Stimulated activated naive CD4-positive, alpha-beta T cell treated with Interleukin-2 at 50 U/mL for 16 hours (primary cell): ENCODE measurements at places on chromosomes 2 and 18.

DNA sequence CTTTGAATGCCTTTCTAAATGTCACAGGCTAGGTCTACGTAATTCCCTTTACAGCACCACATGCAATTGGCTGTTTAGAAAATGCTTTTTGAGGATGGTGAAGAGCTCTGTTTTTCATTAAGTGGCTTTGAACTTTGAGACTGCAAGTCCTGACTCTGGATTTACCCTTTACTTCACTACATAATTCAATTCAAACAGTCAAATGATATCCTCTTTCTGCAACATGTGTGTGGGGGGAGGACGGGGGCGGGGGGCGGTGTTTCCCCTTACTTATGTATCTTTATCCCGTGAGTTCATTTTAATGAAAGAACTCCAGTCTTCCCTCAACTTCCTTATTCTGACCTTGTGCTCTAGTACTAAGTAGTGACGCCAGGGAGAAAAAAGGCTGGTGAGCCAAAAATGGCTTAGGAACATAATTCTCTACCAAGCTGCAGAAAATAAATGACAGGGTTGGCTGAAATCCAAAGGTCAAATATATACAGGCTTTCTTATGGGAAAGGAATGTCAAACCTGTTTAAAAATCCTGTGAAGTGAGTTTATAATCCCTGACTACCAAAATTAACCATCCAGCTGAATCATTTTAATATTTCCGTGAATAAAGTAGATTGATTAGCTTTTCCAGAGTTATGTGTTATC lies 119.6 kb downstream of the SLC8A1 start:
- no peak for DNase-seq

GRCh38 chr18:72235422-72235821 lies 308.7 kb downstream of the CBLN2 start:
- DNase-seq, result no peak

DNA sequence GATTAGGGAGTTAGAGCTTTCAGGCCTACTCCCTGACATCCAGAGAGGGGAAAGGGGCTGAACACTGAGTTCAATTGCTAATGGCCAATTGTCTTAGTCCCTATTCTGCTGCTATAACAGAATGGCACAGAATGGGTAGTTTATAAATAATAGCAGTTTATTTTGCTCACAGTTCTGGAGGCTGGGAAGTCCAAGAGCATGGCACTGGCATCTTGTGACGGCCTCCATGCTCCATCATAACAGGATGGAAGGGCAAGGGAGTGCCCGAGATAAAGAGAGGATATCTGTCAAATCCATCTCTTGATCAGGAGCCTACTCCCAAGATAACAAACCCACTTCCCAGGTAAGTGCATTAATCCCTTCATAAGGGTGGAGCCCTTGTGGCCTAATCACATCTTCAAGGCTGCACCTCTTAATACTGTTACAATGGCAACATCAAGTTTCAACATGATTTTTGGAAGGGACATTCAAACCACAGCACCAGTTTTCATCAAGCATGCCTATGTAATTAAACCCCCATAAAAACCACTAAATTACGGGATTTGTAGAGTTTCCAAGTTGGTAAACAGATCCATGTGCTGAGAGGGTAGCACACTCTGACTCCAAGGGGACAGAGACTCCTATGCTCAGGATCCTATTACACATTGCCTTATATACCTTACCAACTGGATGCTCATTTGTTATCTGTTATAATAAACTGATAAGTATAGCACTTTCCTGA lies 44.6 kb downstream of the BAZ2B start:
- DNase-seq, result no peak

DNA sequence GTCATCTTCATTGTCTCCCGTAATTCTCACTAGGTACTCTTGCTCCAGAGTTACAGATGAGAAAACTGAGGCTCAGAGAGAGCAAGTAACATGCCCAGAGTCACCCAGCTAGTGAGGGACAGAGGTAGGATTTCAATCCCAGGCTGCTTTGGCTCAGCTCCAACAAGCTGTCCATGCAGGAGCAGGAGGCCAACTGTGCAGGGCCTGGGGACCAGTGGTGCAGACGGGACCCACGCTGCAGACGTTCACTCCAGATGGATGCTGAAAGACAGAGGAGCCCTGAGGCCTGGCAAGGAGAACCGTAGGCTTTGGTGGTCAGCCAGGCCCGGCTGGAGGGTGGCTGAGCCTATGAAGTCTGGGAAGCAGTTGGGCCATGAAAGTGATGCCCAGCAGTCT lies 102.6 kb downstream of the MCFD2 start:
- DNase-seq, result no peak

DNA sequence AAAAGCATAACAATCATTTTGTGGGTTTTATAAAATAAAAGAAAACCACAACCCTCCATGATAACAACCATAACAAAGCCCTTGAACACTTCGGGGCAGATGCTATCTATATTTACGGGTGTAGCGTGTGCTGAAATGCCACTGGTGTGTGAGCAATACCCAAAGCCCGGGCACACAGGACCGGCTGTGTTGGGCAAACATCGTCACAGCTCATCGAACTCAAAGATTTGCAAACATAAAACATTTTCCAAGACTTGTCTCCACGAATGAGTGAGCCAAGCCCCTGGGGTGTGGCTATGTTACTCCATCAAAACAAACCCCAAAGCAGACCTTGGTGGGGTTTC lies 290.2 kb downstream of the LPIN1 start:
- DNase-seq, result no peak

DNA sequence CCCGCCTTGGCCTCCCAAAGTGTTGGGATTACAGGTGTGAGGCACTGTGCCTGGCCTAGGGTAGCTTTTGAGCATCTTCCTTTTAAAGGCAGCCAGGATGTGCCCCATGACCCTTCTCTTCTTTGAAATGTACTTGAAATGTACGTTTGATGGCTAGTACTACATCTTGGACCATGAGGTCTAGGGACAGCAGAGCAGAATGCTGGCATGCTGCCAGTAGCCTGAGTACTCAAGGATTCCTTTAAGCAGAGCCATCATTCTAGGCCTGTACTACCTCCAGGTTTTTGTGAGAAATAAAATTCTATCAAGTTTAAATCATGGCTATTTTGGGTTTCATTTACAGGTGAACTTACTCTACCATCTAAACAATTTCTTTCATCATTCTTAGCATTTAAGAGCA lies 2.9 kb upstream of the EML6 start:
- DNase-seq, result no peak

- DNase-seq, result no peak
These were observed 44.5 kb downstream of the PKDCC start for GRCh38 chr2:42092084-42092996.

- no peak for DNase-seq
These were observed 111.6 kb downstream of the TACR1 start for GRCh38 chr2:75087736-75088135.

GRCh38 chr18:80183273-80184050 lies 63.9 kb downstream of the PARD6G start:
- no peak for DNase-seq

DNA sequence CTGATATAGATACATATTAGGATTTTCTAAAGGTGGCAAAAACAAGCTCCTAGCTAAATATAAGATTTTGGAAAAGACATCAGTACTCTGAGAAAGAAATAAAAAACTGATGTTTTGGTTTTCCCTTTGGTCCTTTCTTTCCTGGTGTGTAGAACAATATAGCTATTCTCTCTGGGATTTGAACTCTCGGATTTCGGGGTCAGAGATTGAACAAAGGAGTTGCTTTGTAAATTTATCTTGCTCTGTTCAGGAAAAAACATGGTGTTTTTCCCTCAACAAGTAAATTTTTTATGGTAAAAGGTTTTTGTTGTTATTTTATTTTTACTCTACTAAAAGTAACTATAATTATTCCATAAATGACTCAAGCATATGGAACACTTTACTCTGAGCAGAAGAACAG lies 889.3 kb downstream of the ERBB4 start:
- no peak for DNase-seq

DNA sequence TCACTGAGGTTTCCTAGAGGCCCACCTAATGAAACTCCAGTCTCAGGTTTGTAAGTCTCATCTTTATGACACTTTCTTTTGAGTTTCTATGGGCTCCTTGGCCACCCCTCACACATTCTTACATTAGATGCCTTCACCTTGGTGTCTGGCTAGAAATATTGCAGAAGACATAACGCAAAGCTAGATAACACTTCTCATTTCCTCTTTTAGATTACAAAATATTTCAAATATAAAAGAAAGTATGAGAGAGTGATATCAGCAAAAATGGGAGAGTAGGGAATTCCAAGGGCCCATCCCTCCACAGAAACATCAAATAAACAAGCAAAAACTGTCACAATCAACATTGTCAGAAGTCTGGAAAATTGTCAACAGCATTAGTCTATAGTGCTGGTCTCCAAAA lies 43.3 kb upstream of the ZCCHC2 start:
- DNase-seq, result no peak

- no peak for DNase-seq
These were observed 123.2 kb downstream of the RTP5 start for GRCh38 chr2:241992753-241993152.

GRCh38 chr2:29655391-29656086 lies 265.8 kb downstream of the ALK start:
- DNase-seq, result no peak

- no peak for DNase-seq
These were observed 789.4 kb downstream of the EPHA4 start for GRCh38 chr2:220782609-220783113.

DNA sequence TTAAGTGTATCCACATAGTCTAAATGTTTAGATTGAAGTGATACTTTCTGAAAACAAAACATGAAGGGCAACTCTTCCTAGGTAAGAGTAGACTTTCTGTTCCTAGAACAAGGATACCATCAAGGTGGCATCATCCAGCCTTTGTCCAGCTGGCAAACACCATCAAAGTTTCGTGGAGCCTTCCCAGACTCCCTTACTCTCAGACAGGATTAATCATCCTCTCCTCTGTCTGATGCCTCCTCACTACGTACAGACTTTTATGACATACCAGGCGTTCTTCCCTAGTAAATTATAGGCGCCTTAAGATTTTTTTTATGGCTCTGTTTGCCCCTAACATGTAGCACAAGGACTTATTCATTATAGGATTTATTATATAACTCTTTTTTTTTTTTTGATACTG lies 29.4 kb upstream of the ASNSD1 start:
- no peak for DNase-seq

- DNase-seq, result no peak
These were observed 105.4 kb upstream of the LCLAT1 start for GRCh38 chr2:30341500-30342267.

- no peak for DNase-seq
These were observed 63.8 kb upstream of the GALNT3 start for GRCh38 chr2:165857876-165858275.

DNA sequence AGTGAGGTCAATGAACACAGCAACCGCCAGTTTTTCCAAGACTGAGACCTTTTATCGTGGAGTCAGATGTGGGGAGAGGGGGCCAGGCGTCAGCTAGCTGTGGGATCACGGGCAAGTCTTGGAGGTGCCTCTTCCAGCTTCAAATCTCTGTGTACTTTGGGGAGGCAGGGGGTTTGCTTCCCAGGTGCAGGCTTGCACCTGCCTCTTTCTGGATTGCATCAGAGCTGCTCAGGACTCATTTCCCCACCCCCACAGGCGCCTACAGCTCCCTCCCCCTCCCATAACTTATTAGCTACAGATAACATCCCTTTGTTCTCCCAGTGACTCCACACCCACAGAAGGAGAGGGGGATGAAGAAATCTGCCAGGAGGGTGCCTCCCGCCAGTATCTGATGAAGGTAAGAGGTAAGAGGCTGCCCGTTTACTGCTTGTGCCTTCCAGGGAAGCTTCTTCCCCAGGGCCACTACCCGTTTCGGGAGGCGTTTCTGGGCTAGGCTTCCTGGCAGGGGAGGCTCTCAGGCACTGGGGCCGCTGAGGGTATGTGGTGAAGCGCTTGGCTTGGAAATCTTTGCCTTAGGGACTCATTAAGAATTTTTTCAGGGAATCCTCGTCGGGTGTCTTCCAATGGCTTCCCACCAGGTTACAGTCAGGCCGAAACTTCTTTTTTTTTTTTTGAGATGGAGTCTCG lies 18.8 kb upstream of the MRPL33 start:
- DNase-seq, result no peak

DNA sequence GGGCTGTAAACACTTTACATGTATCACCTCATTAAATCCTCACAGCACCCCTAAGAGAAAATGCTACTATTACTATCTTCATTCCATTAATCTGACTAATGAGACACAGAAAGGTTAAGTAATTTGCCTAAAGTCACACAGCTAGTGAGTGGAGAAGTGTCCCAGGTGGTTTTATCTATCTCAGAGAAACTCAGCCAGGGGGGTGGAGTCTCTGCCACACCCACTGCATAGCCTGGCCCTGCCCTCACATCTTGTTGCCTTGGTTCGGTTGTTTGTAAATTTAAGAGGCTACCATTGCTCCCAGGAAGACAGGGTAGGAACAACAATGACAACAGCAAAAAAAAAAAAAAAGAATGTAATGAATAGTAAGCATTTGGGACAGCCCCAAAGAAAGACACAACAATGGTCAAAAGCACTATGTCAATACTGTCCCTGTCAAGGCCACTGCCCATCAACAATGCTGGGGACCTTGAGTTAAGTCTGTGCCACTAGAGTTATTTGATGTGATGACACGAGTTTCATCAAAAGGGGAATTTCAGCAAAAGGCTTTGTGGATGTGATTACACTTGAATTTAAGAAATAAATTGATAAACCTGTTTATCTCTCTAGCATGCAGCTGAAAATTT lies 17.5 kb downstream of the CYRIA start:
- no peak for DNase-seq

DNA sequence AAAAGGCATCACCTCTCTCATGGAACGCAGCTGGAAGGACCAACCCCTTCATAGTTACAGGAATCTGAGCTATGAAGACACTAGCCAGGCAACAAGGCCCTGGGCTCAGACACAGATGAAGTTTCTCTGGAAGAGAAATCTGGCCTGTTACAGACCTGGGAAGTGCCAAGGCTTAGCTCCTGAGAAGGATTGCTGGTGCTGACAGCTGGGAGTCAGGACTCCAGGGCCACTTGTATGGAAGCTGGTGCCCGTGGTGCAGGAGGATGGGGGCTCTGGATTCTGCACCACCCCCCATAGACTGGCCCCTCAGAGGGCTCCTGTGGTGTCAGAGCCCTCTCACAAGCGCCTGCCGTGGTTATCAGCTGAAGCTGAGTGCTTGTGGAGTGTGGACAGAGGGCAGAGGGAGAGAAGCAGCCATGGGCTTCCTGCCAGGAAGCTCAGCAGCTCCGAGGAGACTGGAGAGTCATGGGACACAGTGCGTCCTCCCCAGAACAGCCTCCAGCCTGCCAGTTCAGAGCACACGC lies 87.3 kb upstream of the LCLAT1 start:
- DNase-seq, result no peak
